ENCODE measurements at places on chromosomes 5 and 9. TPM values are rescaled to one million over a fixed set of nuclear protein-coding genes. Genes with fewer than 3 reads are reported as not detected.

Gene NKD2
- total RNA-seq, result 6.5 TPM

Gene IL7R
- total RNA-seq, result 4.2 TPM

DNA sequence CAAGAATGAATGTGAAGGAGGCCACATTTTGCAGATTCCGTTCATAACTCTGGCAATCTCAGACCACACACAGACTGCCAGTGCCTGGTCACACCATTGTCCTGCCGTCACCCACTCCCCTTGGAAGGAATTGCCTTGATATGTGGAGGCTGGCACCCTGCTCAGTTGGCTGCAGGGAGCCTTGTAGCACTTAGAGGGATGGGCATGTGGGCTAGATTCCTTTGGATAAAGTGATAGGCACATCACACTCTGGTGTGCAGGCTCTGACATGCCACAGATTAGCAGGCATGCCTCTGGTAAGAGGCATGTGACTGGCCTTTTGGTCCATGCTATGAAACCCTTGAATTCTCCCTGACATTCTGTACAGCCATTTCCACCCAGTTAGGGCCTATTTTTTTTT, 254.6 kb upstream of the PIK3R1 start:
- H3K36me3 ChIP-seq, result no peaks in the 10 kb centered on the region
- H3K27ac ChIP-seq, result no peak overlapping the region
- no peak for DNase-seq
- no peaks in the 10 kb centered on the region for H3K4me1 ChIP-seq
- no peaks in the 10 kb centered on the region for H3K27me3 ChIP-seq

- peak; percentile 53 for DNase-seq
- no peaks in the 10 kb centered on the region for H3K27me3 ChIP-seq
- no peak overlapping the region for H3K4me3 ChIP-seq
Observed at GRCh38 chr5:180689071-180689694, 39.8 kb upstream of the FLT4 start.

- H3K36me3 ChIP-seq, result no peaks in the 10 kb centered on the region
- DNase-seq, result peak; percentile 64
- H3K27ac ChIP-seq, result no peak overlapping the region
Observed at GRCh38 chr5:8756498-8757084, 789.3 kb downstream of the SEMA5A start.
